Mononuclear cell (primary cell): ENCODE measurements at places on chromosomes 2 and 18. TPM values are rescaled to one million over a fixed set of nuclear protein-coding genes. Genes with fewer than 3 reads are reported as not detected.

Gene CD226
- 64.1 TPM for total RNA-seq

Gene NOSTRIN
- 2.0 TPM for total RNA-seq

Gene LINC00305
- total RNA-seq = not detected

Gene TMEM17
- total RNA-seq = 0.21 TPM

Gene MARCHF4
- not detected for total RNA-seq

Gene ALPI
- total RNA-seq = not detected

Gene ACADL
- not detected for total RNA-seq

Gene ARHGAP25
- 28.2 TPM for total RNA-seq

Gene KLHL30
- not detected for total RNA-seq

Gene CYP26B1
- under 0.01 TPM for total RNA-seq

Gene TRIB2
- 74.6 TPM for total RNA-seq

Gene DYSF
- 13.3 TPM for total RNA-seq

Gene EGR4
- total RNA-seq = 0.52 TPM

Gene BCL11A
- 11.2 TPM for total RNA-seq

Gene CD8B2
- 0.73 TPM for total RNA-seq

Gene ANKMY1
- total RNA-seq = 24.1 TPM
